ENCODE measurements at places on chromosomes 7 and 10.

DNA sequence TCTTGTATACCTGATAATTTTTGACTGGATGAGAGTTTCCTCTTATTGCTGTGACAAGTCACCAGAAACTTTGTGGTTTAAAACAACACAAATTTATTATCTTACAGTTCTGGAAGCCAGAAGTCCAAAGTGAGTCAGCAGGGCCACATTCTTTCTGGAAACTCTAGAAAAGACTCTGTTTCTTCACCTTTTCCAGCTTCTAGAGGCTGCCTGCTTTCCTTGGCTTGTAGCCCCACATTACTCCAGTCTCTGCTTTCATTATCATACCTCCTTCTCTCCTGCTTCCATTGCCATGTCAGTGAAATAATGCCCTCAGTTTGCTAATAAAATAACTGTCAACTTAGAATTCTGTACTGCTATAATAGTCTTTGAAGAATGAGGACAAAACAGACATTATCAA lies 65.3 kb downstream of the VCL start:
- no peak for DNase-seq

GRCh38 chr7:39949971-39950472 lies at the start of gene CDK13:
TSS of gene CDK13 (plus strand) at chr7:39950256. CDS start at chr7:39950642, 386 bp downstream.
- peak; percentile 83 for DNase-seq

DNA sequence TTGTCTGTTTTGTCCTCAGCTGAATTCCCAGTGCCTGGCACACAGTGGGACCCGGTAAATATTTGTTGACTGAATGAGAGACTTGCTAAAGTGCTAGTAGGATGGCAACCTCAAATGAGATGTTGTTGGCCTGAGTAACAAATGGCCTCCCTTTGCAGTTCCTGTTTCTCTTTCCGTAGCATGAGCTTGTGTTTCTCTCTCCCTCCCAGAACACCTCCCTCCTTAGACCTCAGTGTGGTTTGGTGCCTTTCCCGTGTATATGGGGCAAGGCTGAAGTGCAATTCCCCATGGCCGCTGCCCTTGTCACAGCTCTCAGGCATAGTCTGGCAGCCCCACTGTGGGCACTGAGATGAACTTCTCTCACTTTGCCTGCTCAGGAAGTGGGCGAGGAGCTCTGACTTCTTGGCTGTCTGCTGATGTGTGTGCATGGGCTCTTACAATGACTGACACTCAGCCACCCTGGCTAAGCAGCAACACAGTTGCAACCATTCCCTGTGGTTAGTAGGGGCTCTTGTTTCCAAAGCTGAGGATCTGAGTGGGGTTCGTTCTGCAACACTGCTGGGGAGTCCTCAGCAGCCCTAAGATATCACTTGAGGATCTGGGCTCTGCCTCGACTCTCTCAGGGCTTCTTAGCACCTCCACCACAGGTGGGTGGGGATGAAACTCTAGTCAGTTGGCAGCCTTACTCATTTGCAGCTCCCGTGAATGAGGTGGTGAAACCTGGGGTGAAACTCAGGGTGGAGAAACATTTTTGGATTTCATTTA lies 136.1 kb downstream of the ICA1 start:
- DNase-seq = no peak

- peak; percentile 85 for DNase-seq
Observed at GRCh38 chr10:13794992-13795612, 208.3 kb downstream of the PRPF18 start.

DNA sequence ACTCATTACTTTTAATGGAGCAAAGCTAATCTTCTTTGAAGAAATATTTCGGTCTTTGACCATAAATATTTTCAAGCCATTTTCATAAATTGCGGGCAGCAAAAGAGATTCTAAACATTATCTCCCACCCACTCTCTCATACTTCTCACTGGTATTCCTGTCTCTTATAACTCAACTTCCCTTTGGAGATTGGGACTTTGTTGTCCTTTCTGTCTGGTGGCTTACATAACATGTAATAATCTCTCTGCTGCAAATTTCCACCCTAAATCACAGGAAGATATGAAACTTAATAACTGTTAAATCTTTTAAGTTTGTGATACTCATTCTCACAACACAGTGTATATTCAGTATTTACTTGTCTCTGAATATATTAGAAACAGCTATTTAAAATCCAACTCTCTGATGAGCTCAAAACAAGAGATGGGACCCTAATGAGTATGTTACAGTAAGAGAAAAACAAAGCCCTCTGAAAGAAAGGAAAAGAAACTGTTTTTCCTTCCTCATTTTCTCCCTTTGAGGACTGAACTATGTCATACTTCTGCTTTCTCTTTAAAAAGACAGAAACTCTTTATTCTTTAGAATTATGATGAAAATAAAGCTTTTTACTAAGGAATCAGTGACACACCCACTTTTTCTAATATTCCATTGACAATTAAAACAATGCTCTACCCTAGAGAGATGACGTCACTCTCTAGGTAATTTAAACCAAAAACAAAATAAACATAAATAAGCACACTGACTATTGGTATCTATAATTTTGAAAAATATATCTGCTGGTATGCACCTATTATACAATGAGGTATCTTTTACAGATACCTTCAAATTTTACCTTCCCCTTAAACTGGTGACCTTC lies 14.7 kb downstream of the CALCR start:
- DNase-seq = no peak

DNA sequence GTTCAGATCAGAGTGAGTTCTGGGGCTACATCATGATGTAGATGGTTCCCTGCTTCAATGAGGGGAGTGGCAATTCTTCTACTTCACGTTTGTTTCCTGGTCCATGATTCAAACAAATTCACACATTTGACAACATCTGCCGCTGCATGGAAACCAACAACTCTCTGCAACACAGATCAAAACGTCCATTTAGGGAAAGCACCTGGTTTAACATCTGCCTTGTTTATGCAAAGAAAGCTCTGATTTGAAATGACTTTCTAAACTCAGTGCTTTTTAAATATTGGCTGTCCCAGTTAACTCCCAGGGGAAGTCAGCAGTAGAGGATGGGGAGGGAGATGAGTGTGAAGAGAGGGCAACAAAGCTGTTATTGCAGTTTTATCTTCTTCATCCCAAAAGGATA lies 93.8 kb downstream of the GAD2 start:
- DNase-seq = no peak

DNA sequence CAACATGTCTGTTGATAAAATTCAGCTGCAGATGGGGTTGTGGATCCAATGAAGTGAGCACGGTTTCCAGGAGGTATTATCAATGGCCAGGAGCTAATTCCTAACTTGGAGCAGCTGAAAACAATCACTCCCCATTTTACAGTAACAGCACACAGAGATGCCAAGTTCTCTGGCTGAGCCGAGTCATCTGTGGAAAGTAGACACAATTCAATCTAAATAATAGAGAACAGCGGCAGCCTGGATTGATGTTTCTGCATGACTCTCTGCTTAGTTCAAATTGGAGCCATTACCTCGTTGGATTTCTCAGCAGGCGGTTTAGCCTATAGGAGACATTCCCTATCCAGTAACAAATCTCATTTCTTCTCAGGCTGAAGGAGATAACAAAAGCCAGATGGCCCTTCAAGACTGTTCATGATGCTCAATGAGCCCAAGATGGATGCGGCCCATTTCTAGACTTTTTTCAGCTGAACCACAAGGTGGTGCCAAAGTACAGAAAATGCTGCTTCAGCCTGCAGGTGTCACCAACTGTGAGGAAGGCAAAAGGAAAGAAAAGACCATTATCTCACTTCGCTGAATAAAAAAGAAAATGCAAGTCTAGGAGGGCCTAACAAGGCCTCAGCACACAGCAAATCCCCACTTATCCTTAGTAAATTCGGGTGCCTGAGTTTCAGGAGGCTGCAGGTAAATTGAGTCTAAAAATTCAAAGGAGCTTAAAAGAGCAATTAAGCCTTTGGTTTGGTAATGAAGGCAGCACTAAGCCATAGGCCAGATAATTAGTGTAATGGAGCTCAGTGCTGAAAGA lies 83.7 kb downstream of the SLC16A9 start:
- DNase-seq = peak; percentile 90

DNA sequence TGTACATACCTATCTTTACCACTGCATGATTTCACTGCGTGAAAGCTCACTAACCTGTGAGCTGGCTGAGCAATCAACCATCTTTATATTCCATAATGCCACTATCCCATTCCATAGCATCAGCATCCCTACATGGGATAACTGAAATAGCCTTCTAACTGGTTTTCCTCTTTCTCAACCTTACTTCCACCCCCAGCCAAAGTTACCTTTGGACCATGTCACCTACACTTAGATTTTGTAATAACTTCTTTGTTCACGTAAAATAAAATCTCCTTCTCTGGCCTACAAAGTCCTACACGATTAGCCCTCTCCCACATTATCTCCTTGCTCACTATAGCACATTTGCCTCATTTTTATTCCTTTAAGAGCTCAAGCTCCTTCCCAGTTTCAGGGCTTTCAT lies 2.5 kb downstream of the PSMA2 start:
- DNase-seq = no peak

All from lung (tissue), 17 donors.